ENCODE measurements at places on chromosomes 1 and 21.

DNA sequence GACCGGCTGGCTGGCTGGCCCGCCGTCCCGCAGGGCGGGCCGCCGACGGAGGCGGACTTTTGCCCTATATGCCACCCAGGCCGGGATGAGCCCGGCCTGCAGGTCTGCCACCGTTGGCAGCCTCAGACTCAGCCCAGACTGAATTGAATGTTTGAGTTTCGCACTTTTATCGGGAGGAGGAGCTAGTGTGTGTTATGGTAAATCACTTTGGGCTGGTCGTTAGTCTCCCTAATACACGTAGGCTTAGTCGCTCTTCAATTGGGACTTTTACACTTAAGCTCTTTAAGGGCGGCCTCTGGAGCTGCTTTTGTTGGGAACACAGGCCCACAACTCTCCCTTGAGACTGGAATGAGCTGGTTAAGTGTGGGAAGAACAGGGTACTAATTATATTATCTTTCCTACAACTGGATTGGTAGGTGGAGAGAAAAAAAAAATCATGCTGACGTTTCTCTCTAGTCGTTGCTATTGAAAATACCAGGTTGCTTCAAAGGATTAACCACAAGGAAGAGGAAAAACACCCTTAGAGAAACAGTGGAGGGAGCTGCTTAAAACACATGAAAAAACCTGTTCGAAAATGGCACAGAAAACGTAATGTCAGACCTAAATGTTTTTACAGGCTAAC is 1.4 kb upstream of the IRF2BP2 start:
- DNase-seq = no peak

GRCh38 chr1:223180731-223181321 is 37.8 kb upstream of the TLR5 start:
- no peak for DNase-seq

DNA sequence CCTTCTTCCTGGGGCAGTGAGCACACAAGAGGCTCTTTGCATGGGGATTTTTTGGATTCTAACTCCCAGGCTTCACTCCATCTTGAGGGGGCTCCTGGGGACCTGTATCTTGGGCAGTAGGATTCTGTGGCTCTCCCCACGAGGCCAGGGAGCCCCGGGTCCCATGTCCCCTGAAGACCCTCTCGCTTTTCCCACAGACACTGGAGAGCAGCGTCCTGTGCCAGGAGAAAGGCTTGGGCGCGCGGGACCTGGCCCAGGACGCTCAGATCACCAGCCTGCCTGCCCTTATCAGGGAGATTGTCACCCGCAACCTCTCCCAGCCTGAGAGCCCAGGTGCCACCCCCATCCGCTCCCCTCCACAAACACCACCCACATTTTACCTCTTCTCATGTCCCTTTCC is 735 bp downstream of the CROCC start:
- no peak for DNase-seq

GRCh38 chr1:47687631-47688460 is 250.0 kb downstream of the FOXD2 start:
- DNase-seq = no peak

- DNase-seq = no peak
Measured at GRCh38 chr1:51329443-51330325, 678 bp downstream of the TTC39A start.

DNA sequence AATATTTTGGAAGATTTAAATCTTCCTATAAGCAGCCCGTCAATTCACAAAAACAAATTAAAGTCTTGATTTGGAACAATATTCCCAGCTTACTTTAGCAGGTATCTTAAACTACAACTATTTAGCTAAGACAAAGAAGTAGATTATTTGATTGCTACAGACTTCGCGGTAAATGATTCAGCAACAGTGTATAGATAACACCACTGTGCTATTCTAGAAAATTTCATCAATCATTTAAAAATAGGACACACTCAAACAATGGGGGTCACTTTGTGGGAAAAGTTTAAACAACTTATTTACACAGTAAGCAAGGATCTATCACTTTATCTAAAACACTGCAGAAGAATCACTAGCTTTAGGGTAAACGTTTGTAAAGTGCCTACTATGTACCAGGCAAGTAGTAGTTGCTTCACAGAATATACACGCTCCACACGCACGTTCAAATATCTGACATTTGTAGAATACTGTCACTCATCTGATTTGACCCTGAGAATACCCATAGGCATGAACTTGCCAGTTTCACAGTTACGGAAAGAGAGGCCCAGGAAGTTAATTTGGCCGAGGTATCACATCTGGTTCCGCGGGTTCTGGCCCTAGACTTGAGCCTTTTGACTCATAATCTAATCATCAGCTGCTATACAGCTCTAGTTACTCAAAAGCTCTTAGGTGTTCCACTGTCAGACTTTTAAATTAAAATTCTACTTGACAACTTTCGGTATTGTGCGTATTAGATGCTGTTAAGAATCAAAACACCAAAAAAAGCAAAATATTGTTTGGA is 876 bp downstream of the DENND2C start:
- DNase-seq = no peak

DNA sequence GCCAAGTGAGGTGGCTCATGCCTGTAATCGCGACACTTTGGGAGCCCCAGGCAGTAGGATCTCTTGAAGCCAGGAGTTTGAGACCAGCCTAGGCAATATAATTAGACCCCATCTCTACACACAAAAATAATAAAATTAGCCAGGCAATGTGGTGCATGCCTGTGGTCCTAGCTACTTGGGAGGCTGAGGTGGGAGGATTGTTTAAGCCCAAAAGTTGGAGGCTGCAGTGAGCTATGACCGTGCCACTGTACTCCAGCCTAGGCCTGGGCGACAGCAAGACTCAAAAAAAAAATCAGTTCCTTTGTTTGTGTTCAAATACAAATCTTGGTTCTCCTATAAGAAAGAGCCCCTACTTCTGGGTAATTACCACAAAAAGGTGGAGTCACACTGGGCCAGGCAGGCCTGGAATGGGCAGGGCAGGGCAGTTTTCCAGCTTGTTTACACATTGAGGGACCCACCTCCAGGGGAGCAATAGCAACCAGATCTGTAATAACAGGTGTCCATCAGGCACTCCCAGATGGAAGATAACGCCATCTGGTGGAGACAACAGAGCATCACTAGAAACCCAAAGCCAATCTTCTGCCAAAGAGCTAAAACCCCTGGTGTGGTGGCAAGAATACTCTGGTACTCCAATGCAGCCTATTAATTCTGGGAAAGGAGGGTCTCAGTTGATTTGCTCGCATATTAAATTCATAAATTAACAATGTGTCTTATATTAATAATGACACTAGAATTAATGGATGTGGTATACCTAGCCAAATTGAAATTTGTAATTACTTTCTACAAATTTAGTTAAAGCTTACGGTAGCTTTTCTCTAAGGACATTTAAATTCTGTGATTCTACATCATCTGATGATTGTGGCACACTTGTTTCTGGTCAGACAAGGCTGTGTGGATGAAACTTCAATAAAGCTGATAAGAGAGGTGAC is 13.2 kb downstream of the PPP1R15B start:
- DNase-seq = peak; percentile 56
